ENCODE measurements at places on chromosomes 6 and 20.

GRCh38 chr6:170174124-170174770, 116.6 kb downstream of the DLL1 start:
- no peak for DNase-seq

GRCh38 chr6:2220154-2220553, 25.3 kb downstream of the GMDS start:
- peak; percentile 14 for DNase-seq

GRCh38 chr20:31833130-31833930, 12.1 kb downstream of the FOXS1 start:
- no peak for DNase-seq

GRCh38 chr20:2299301-2299700, 3.5 kb downstream of the TGM3 start:
- no peak for DNase-seq

- no peak for DNase-seq
Observed at GRCh38 chr20:37573626-37574198, 46.0 kb upstream of the BLCAP start.

GRCh38 chr6:69974193-69974592, 107.8 kb downstream of the COL19A1 start:
- DNase-seq: no peak

DNA sequence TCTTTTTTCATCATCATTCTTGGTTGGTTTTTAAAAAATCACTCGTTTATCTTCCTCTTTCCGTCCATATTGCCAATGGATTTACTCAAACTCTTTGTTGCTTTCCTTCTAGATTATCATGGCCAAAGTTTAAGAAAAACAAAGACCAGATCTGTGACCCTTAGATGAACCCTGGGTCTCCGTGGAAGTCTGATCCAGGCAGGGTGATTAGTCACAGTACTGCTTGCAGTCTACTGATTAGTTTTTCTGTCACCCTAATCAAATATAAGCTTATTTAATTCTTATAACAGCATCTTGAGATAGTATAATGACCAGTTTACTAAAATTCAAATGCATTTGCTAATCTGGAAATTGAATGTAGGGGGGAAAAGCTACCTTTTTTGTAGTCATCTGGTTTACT, 6.0 kb upstream of the SMIM28 start:
- DNase-seq: no peak

DNA sequence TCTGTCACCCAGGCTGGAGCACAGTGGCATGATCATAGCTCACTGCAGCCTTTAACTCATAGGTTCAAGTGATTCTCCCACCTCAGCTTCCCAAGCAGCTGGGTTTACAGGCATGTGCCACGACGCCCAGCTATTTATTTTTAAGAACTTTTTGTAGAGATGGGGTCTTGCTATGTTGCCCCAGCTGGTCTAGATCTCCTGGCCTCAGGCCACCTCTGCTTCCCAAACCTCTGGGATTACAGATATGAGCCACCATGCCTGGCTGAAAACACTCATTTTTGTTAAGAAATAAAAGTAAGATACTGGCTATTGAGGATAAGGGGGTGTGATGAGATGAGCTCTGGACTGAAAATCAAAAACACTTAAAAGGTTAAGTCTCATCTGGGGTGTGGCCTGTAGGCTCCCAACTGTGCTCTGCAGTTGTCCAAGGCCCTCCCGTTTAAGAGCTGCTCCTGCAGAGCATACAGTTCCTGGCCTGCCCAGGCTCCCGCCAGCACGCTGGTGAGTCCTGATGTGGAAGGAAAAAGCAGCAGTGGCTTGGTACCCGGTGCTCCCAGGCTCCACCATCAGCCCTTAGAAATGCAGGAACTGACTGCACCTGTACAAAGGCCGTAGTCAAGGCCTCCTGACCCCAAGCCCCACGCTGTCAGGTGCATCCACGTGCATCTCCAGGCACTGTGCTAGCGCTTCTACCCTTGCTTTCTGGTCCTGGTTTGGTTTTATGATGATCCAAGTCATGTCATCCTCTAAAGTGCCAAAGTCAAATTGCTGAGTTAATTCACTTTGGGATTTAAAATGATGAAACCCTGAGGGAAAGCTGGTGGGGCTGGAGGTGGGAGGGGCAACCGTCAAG, 111.5 kb downstream of the TMEM242 start:
- no peak for DNase-seq

Measured in Jurkat, Clone E6-1 (cell line).